Fibroblast of lung (primary cell): ENCODE measurements at places on chromosomes 11 and 22. TPM values are rescaled to one million over a fixed set of nuclear protein-coding genes. Genes with fewer than 3 reads are reported as not detected.

GRCh38 chr22:23178512-23179254 is 1.6 kb upstream of the BCR start:
- DNase-seq, result peak; percentile 56

The HEPN1 gene
- not detected in 2 replicates for total RNA-seq

DNA sequence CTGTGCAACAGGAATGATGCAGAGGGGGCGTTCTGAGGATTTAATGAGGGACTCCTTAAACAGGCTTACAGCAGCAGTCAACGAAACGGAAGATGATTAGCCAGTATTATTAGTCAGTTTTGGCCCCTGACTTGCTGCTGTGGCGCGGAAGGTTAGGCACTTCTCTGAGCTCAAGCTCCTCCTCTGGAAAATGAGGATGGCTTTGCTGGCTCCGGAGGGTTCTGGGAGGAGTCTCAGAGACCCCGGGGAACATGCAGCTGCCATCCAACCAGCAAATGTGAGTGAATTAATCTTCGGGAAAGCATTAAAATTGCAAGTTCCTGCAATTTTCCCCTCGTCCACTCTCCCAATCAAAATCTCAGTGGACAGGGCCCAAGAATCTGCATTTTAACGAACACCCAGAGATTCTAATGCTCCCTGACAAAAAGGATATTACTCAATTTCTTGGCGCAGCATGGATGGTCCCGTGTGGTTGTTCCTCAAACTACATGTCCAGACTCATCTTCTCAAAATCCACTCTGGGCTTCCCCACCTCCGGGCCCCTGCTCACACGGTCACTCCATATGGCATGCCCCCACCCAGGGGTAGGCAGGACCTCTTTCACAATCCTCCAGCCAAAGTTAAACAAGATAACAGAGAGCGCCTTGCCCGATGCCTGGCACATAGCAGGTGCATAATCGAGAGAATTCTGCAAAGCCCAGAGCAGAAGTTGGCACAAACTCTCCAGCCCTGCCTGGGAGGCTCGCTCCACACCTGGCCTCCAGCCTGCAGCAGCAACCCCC is 6.4 kb downstream of the ELFN2 start:
- DNase-seq, result no peak

The KIAA1671 gene
- 0.77 and 1.3 TPM in 2 replicates for total RNA-seq

- DNase-seq, result no peak
These were observed 46.8 kb upstream of the KCNQ1OT1 start for GRCh38 chr11:2746401-2747247.

- no peak for DNase-seq
These were observed 23.6 kb downstream of the EIF4G2 start for GRCh38 chr11:10785146-10785474.

DNA sequence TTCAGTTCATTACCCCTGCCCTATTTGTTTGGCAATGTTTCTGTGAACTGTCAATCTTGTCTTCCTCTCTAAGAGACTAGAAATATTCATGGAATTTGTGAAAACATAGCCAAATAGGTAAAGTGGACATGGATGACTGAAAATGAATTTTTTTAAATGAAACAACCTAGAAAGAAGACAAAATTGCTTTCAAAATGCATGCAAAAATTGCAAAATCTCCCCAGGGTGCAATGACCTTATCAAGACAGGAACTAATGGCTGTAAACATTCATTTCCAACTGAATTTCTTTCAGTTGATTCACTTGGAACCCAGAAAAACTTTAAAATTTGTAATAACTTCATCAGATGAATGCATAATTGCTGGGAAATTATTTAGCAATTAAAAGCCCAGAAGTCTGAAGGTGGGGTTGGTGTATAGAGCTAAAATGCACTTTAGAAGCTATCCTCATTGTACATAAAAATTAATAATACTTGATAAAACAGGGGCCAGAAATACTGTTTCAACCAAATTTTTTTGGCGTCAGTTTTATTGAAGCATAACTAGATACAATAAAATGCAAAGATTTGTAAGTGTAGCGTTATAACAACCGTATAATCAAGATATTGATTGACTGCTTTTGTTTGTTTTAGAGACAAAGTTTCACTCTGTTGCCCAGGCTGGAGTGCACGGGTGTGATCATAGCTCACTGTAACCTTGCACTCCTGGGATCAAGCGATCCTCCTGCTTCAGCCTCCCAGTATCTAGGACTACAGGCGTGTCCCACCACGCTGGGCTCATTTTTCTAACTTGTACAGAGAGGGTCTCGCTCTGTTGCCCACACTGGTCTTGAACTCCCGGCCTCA is 27.6 kb upstream of the SLC35C1 start:
- no peak for DNase-seq

DNA sequence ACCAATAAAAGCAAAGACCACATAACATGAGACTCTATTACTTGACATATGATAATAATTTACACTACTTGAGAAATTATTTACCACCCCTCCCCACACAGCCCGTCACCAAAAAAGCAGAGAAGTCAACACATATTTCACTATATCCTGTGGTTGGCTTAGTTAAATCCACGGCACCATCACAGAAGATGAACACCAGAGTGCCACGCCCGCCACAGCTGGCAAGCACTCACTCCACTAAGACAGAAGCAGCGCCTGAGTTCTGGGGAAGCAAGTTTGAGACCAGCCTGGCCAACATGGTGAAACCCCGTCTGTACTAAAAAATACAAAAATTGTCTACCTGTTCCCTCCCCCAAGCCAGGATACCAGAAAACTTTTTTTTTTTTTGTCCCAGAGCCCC is 53.1 kb downstream of the PACSIN2 start:
- no peak for DNase-seq

The MRGPRX3 gene
- not detected in 2 replicates for total RNA-seq

DNA sequence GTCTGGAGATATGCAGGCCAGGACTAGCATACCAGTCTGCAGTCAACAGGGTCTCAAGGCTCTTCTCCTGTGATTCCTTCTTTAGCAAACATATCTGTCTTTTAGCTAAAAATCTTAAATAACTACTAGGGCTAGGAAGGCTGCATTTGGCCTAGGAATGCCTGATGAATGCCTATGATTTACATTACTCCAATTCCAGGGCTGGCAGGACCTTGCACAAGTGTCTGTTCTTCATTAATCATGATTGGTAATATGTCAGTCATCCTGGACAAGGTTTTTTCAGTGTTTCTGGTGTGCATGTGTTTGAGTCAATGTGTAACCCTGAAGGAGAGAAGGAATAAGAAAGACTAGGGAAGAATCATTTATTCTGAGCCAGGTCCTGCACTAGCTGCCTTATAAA is 280.5 kb upstream of the NARS2 start:
- DNase-seq, result no peak

- no peak for DNase-seq
These were observed 37.8 kb downstream of the ZNF143 start for GRCh38 chr11:9498457-9499078.

GRCh38 chr22:27597703-27598444 is 203.7 kb downstream of the MN1 start:
- no peak for DNase-seq

The CRYBA4 gene
- not detected in 2 replicates for total RNA-seq

The RAB36 gene
- 1.5 and 2.5 TPM in 2 replicates for total RNA-seq

DNA sequence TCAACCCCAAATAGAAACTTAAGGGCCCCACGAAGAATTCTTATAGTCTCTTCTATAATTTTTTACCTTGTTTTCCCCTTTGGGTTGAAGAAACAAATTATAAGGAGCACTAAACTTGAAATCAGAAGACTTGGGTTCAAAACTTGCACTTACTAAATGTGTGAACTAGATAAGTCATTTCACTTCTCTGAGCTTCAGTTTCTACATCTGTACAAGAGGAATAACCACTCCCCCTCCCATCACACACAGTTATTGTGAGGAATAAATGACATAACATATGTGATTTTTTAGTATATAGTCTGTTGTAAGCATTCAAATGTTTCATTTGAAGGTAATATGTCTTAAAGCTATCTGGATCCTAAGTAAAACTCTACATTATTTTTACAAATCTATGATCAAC is 78.8 kb downstream of the LIF start:
- no peak for DNase-seq

The MMP12 gene
- total RNA-seq, result 0.83 TPM in 1 of 2 replicates, not detected in the other

GRCh38 chr11:6229911-6230310 is 4.5 kb downstream of the FHIP1B start:
- DNase-seq, result no peak

GRCh38 chr11:65853246-65853979 is 4.6 kb downstream of the CFL1 start:
- DNase-seq, result no peak

The GPHA2 gene
- total RNA-seq, result not detected in 2 replicates

The GNB1L gene
- total RNA-seq, result 6.4 and 7.8 TPM in 2 replicates

- no peak for DNase-seq
These were observed 59.7 kb upstream of the CHST1 start for GRCh38 chr11:45725121-45725520.

DNA sequence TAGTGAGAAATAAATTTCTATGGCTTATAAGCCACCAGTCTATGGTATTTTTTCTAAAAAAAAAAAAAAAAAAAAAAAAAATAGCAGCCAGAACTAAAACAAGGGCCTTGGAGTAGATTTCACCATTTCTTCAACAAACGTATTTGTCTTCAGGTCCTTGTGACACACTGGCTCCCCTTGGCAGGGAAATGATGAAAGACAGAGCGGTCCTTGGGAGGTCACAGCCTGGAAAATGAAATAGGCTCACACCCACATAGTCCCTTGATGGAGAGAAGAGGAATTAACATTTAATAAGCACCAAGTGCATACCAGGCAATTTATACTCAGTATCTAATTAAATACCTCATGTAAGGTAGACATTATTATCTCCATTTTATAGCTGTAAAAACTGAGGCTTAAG is 25.7 kb upstream of the ACER3 start:
- DNase-seq, result no peak

The OR6A2 gene
- under 0.01 and 0.17 TPM in 2 replicates for total RNA-seq

GRCh38 chr11:127521413-127521812 is 520.8 kb upstream of the KIRREL3 start:
- DNase-seq, result peak; percentile 15

DNA sequence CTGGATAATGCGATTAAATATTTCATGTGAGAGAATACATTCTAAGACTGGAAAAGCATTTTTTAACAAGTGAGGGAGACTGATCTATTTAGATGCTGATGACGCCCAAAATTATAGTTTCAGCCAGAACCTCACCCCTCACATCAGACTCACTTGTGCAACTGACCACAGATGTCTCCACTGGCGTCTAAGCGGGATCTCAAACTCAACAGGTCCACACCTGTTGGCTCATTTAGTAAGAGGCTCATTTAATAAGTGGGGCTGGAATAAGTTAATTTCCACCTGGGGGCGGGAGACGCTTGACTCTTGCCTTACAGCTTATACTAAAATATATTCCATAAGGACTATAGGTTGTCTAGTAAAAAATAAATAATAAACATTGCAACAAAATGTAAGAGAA is 47.5 kb downstream of the MORC2 start:
- no peak for DNase-seq

The SCGB1D1 gene
- total RNA-seq, result not detected in 2 replicates

- DNase-seq, result peak; percentile 85
These were observed 23.4 kb downstream of the ARFGAP2 start for GRCh38 chr11:47152953-47153950.

DNA sequence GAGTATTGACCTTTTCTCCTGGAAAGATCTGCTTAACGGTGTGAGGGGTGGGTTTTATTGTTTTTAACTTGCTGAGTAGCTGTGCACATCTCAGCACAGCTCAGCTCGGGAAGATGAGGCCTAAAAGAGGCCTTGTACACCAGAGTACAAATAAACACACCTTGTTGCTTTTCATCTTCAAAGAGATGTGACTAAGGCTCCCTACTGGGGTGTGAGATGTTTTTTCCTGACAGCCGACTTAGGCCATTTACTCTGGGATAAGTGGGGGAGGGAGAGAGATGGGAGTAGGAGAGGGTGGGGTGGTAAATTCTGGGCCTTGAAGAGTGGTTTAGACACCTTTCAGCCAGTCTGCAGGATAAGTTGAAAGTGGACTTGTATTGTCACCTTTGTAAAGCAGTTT is 2.9 kb downstream of the LDLRAD3 start:
- no peak for DNase-seq

The THAP7 gene
- total RNA-seq, result 25.9 and 26.3 TPM in 2 replicates

DNA sequence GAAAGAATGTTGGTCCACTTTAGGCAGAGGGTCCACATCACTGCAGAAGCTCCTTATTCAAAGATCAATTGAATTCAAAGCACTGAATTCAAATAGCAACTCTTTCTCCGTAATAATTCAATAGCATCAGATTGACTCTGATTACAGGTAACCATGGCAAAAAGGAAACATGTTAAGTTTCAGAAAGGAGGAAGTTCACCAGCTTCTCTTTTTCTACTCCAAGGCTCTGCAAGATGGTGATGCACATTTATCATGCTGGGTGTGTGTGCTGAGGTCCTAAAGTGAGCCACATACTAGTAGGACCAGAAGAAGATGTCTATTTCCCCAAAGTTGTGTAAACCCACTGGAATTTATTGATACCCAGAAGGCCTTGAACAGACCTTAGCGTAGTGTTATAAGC is 18.0 kb upstream of the DRD2 start:
- no peak for DNase-seq

The RAC2 gene
- 1.5 and 2.1 TPM in 2 replicates for total RNA-seq

The OR4C3 gene
- total RNA-seq, result not detected in 2 replicates

- DNase-seq, result peak; percentile 13
These were observed 12.6 kb downstream of the CHST1 start for GRCh38 chr11:45652781-45653180.

The SLC6A5 gene
- total RNA-seq, result not detected in 2 replicates

The SNAP29 gene
- 9.2 and 10.6 TPM in 2 replicates for total RNA-seq

The ARHGAP20 gene
- 9.4 and 11.6 TPM in 2 replicates for total RNA-seq

DNA sequence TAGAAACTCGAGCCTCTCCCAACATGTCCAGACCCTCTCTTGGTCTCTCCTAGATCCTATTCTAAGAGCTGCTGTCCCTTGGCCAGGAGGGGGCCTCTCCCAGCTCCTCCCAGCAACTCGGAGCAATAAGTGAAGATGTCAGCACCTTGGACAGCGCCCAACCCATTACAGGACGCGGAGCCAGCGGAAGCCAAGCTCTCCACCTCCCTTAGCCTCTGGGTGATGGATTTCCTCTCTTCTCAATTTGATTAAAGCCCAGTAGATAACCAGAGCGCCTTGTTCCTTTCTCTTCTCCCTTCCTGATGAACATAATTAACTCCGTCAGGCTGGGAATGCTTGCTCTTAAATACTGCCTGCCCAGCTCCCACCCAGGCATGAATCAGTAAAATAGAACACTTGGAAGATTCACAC is 26.2 kb upstream of the TPBGL start:
- peak; percentile 68 for DNase-seq

DNA sequence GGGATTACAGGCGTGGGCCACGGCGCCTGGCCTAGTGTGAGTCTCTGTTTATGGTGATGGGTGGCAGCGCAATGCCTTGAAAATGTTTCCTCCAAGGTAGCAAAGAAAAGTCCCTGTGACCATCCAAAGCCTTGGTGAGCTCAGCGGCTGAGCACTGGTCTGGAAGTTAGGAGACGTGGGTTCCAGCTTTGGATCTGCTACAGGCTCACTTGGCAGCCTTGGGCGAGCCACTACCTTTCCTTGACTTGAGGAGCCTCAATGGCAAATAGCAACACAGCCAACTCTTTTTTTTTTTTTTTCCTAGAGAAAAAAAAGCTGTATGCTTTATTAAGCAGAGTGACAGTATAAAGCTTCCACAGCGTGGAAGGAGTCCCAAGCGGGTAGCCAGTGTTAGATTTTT is 61.3 kb upstream of the RASD2 start:
- DNase-seq, result no peak
